ENCODE measurements at places on chromosomes 2 and 18.

- H3K27me3 ChIP-seq, result no peaks in the 10 kb centered on the region
- H3K4me3 ChIP-seq, result no peak overlapping the region
- DNase-seq, result no peak
- no peaks in the 10 kb centered on the region for H3K36me3 ChIP-seq
Observed at GRCh38 chr18:70243131-70243929, 37.8 kb upstream of the RTTN start.

DNA sequence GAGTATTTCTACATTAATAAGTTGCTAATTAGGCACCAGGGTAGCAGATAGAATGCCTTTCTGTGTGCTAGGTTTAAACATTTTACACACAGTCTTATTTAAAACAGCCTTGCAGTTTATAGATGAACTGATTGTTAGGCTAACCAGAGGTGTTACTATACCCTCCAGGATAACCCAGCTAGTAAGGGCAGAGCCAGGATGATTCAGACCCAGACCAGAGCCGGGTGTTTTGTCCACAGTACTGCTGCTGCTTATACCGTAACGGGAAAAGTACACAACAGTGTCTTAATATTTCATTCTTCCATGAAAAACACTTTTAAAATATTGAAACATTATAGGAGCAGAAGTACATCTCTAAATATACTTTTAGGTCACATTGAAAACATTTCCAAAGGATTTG lies 82.7 kb downstream of the MALT1 start:
- no peaks in the 10 kb centered on the region for H3K36me3 ChIP-seq
- H3K27ac ChIP-seq, result no peak overlapping the region
- peaks cover 15% of the 10 kb centered on the region for H3K4me1 ChIP-seq
- no peak overlapping the region for H3K4me3 ChIP-seq

DNA sequence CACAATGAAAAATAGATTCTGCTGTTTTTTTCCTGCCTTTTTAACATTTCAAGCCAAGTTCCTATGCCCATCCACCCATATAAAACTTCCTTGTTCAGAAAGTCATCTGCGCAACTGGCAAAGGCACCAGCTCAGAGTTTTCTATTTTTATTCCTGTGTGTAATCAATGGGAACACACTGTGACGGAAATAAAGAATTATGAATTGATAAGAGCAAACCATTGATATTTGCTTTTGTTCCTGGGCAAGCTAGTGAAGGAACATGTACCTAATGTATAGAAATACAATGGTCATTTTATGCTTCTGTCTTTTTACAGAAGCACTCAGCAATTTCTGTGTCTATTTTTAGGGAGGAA lies 30.8 kb upstream of the AAK1 start:
- H3K4me1 ChIP-seq, result no peaks in the 10 kb centered on the region
- no peak overlapping the region for H3K4me3 ChIP-seq
- no peak for DNase-seq
- H3K27me3 ChIP-seq, result no peaks in the 10 kb centered on the region
- H3K36me3 ChIP-seq, result no peaks in the 10 kb centered on the region

- DNase-seq, result no peak
- peaks cover 7% of the 10 kb centered on the region for H3K27me3 ChIP-seq
- no peak overlapping the region for H3K4me3 ChIP-seq
- peaks cover 8% of the 10 kb centered on the region for H3K4me1 ChIP-seq
- no peak overlapping the region for H3K27ac ChIP-seq
Observed at GRCh38 chr2:197598450-197598849, 76.9 kb downstream of the RFTN2 start.

- H3K4me1 ChIP-seq, result peaks cover 14% of the 10 kb centered on the region
- no peak overlapping the region for H3K27ac ChIP-seq
- H3K4me3 ChIP-seq, result no peak overlapping the region
- no peak for DNase-seq
- no peaks in the 10 kb centered on the region for H3K36me3 ChIP-seq
- H3K27me3 ChIP-seq, result no peaks in the 10 kb centered on the region
Observed at GRCh38 chr18:44802508-44802907, 121.8 kb downstream of the SETBP1 start.
